Activated CD8-positive, alpha-beta memory T cell treated with anti-CD3 and anti-CD28 coated beads for 36 hours (primary cell): ENCODE measurements at places on chromosomes 1 and 21. TPM values are rescaled to one million over a fixed set of nuclear protein-coding genes. Genes with fewer than 3 reads are reported as not detected.

The ADAM30 gene
- total RNA-seq: not detected

The RBP7 gene
- total RNA-seq: not detected

The ABCG1 gene
- 5.4 TPM for total RNA-seq

The RAB7B gene
- not detected for total RNA-seq

The SELE gene
- not detected for total RNA-seq

The RIPPLY3 gene
- total RNA-seq: 0.08 TPM

The CELA3B gene
- total RNA-seq: not detected

The TRABD2B gene
- total RNA-seq: not detected

The POU3F1 gene
- total RNA-seq: 0.15 TPM

The SEC16B gene
- not detected for total RNA-seq

The CSMD2 gene
- total RNA-seq: not detected

The STUM gene
- not detected for total RNA-seq

The TMEM81 gene
- 3.4 TPM for total RNA-seq

The NLRP3 gene
- total RNA-seq: 3.9 TPM

The DMRTA2 gene
- total RNA-seq: not detected

The AK4 gene
- 125 TPM for total RNA-seq

The MT1HL1 gene
- not detected for total RNA-seq

The GPR153 gene
- 0.73 TPM for total RNA-seq
